ENCODE measurements at places on chromosomes 6 and 20.
A peak's percentile ranks its signal among the peaks of the same experiment; 100 is the strongest.

- DNase-seq = no peak
Observed at GRCh38 chr6:157880534-157880933, 57.5 kb downstream of the SNX9 start.

DNA sequence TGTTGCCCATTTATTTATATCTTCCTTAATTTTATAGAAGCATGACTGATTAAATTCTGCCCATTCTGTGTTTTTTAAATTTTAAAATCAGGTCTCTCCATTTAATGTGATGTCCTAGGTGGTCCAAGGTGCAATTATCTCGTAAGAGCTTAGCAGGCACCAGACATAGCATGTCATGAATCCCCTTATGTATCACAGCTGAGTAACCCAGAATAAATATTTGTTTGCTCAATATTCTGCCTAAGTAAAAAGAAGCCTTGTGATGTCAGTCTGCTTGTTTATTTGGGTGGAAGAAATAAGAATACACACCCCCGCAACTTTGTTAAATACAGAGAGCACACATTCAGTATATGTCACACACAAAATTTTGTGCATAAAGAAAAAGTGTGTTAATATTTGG is 211.3 kb downstream of the FARS2 start:
- no peak for DNase-seq

DNA sequence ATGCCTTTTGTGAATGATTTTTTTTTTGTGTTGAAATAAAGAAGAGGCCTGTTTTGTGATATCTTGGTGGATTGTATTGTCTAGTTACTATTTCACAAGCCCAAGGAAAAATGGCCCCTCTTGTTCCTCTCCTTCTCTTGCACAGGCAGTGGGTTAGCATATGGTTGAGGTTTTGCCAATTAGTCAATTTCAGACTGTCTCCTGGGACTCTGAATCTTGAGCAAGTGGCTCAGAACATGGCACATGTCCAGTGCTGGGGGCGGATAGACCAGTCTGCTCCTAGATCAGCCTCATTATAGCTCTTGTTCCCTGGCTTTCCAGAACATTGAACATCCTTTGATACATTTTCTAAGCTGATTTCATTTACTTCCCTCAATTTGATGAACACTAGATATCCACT is 589.2 kb downstream of the PHF3 start:
- peak; percentile 83 for DNase-seq

- DNase-seq = no peak
Observed at GRCh38 chr20:22838001-22838400, 197.1 kb upstream of the SSTR4 start.

- DNase-seq = no peak
Observed at GRCh38 chr6:35392111-35392702, 49.8 kb downstream of the PPARD start.

GRCh38 chr6:47490676-47491075 is 13.1 kb downstream of the CD2AP start:
- DNase-seq = no peak

DNA sequence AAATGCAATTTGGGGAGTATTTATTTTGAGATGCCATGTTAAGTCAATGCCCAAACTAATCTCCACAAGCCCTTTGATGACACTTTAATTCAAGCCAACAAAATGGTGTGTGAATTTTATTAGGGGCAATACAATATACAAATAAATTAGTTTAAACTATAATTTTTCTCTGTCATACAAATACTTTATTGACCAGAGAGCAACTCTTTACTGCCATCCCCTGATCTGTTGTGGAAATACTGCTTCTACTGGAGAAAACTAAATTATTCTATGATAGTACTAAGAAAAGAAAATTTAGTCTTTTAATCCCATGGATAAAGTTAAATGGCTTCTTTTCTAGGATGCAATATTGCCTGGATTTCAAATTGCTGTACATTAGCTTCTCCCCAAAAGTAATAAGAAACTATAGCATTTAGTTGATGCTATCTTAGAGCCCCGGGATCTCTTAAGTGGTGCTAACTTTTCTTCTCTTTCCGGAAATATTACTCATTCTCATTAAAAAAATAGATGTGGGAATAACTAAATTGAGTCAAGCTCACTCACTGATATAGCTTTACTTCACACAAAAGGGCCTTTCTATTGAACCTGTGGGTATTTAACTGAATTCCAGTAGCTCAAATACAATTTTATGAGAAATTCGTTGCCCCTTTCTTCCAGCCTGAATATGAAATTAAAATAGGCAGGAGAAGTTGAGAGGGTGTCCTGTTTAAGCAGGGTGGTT is 49.2 kb downstream of the SMPDL3A start:
- DNase-seq = peak; percentile 63

DNA sequence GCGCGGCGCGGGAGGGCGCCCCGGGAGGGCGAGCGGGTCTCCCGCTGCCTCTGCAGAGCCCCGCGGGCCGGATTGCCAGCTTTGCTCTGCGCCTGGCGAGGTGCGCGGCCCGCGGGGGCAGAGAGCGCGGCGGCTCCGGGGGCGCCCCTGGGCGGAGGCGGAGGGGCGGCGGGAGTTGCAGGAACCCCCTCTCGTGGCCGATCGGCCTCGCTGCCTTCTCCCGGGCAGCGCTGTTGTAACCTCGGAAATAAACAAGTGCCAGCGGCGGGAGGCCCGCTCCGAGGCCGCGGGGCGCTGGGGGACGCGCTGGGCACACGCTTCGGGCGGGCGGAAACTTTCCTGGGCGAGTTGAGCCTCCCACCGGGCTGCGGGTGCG is 1.2 kb downstream of the CDH4 start:
- DNase-seq = peak; percentile 52

GRCh38 chr6:96816301-96816817 is 20.9 kb downstream of the GPR63 start:
- peak; percentile 67 for DNase-seq

- DNase-seq = no peak
Observed at GRCh38 chr6:131730264-131730663, 19.4 kb upstream of the CTAGE9 start.

GRCh38 chr6:78614961-78615360 is 252.4 kb upstream of the IRAK1BP1 start:
- no peak for DNase-seq

GRCh38 chr6:159282421-159282820 is 113.2 kb downstream of the FNDC1 start:
- no peak for DNase-seq

DNA sequence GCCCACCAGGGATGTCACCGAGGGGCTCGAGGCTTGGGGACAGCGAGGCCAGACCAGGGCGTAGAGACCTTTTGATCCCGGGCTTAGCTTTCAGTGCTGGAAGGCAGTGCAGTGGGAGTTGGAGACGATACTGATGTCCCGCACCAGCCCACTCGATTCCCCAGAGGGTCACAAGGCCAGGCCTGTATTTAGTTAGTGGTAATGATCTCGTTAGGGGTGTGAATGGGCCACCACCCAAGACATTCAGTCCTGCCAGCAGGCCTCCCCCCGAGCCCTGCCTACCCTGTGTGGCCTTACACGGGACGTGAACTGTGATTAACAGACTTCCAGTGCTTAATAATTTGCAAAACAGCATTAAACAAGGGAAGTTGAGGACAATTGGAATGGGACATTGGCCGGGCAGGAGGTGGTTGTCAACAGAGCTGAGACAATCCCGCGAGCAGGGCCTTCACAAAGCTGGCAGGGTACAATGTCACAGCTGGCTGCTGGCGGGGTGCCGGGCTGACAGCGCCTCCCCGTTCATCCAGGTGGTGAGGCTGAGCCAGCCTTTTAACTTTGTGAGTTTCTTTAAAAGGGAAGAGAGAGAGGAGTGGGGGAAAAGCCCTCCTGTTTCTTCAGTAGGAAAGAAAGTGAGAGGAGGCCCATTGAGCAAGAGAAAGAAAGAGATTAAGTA is 175.3 kb upstream of the RALGAPA2 start:
- no peak for DNase-seq

DNA sequence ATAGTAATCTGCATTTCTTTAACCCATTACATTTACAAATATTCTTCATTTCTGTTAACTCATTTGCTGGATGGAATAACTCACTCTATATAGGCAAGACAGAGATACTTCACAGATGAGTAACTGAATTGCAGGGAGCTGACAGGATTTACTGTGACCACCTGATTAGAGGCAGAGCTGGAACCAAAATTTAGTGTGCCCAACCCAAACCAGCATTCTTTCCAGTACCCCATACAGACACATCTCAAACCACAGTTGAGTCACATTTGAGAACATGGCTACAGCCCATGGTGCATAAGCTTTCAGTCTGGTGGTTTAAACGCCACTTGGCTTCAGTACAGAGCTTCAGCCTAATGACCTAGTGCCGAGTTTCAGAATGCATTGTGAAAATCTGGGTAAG is 138.4 kb upstream of the TENT5A start:
- peak; percentile 68 for DNase-seq

GRCh38 chr6:150408842-150409241 is 40.0 kb downstream of the IYD start:
- no peak for DNase-seq

DNA sequence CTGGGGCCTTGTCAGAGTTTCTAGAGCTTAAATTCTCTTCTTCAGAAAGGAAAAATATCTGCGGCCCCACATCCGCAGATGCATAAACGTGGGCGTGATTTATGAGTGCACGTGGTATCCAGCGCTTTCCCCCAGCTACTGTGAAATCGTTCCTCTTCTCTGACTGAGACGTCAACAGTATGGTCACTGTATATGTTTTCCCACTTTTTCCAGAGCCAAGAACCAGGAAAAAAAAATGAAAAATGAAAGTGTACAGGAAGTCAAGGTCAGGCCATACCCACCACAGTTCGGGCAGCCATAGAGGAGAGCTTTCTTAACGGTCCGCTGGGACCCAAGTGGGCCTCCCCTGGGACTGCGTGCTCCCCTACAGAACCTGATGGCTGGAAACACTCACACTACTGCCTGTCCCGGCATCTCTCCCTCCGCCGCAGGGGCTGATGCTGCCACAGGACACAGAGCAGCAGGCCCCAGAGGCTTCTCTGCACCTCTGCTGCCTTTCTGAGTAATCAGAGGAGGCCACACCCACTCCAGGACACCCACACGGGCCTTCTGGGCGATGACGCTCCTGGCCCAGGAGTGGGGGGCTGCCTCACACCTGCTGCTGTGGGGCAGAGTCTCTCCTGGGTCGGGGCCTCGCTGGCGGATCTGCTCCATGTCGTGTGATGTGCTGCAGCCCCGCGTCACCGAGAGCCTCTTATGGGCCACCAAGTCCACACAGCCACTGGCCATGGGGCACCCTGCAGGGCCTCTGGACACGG is 16.4 kb upstream of the STX16 start:
- DNase-seq = no peak

- DNase-seq = no peak
Observed at GRCh38 chr6:102398788-102399390, 1005.4 kb downstream of the GRIK2 start.

DNA sequence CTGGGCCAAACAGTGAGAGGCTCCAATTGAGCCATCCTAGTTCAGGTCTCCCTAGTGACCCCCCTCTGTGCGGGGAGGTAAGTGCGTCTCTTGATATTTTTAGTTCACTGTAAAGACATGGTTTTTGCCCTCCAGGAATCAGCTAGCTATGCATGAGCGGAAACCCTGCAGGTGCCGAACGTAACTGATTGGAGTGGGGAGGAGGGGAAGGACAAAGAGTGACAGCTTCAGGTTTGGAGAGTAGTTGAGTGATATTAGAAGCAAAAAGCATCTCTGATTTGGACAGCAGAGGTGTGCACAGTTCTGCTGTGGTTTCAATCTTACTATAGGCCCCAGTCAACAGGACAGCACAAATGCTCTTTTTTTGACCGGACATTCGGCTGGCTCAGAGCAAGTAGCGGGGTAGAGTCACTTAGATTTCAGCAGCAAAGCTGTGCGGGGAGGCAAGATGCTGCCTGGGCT is 31.8 kb downstream of the TBC1D7 start:
- no peak for DNase-seq

DNA sequence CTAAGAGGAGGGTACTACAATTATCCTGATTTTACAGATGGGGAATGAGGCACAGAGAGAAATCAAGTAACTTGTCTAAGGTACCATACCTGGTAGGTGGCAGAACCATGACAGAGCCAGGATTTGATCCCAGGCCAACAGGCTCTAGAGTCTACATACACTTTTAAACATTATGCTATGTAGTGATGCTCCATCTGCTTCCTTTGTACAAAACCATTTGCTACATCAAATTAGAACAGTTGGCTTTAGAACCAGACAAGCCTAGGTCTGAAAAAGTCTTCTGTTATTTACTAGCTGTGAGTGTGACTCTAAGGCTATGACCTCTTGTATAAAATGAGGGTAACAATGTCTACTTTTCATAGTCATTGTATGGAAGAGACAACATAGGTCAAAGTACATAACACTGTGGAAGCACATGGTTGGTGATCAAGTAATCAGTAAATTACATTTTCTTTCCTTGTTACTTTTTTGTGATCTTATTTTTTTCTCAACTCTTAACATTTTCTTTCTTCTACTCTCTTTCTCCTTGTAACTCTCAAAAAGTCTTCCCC is 122.1 kb downstream of the PDSS2 start:
- no peak for DNase-seq

GRCh38 chr20:39576771-39577170 is 614.6 kb downstream of the DHX35 start:
- DNase-seq = no peak

GRCh38 chr6:3418496-3419060 is 38.3 kb downstream of the SLC22A23 start:
- peak; percentile 28 for DNase-seq

DNA sequence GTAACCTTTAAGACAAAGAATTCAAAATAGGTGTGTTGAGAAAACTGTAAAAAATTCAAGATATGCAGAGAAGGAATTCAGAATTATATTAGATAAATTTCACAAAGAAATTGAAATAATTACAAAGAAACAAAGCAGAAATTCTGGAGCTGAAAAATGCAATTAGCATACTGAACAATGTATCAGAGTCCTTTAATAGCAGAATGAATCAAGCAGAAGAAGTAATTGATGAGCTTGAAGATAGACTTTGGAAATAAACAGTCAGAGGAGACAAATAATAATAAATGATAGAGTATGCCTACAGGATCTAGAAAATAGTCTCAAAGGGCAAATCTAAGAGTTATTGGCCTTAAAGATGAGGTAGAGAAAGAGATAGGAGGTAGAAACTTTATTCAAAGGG is 131.7 kb downstream of the COL21A1 start:
- DNase-seq = no peak

- no peak for DNase-seq
Observed at GRCh38 chr6:134805168-134805567, 144.7 kb downstream of the ALDH8A1 start.

GRCh38 chr6:148247386-148248063 is 95.1 kb upstream of the SASH1 start:
- DNase-seq = no peak

Data from choroid plexus epithelial cell (primary cell).